NCI-H524 (cell line): ENCODE measurements at places on chromosomes 16 and 17.

DNA sequence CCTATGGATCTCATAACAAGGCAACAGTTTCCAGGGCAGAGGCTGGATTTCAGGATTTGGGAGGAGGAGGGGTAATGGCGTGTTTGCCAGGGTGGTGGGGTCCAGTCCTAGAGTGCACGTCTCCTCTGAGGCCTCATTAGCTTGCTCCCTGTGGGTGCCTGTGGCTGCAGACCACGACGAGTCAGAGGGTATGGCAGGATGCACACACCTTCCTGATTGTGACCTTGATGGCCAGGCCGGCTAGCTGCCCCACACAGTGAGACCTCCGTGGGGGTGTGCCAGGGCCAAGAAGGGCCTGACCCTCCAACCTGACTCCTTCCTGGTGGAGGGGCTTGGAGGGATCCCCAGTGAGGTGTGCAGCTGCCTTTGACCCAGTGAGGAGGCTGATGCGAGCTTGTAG is 4.0 kb upstream of the SMTNL2 start:
- no peak for DNase-seq

GRCh38 chr16:54344646-54345630 is 58.4 kb upstream of the IRX3 start:
- no peak for DNase-seq

DNA sequence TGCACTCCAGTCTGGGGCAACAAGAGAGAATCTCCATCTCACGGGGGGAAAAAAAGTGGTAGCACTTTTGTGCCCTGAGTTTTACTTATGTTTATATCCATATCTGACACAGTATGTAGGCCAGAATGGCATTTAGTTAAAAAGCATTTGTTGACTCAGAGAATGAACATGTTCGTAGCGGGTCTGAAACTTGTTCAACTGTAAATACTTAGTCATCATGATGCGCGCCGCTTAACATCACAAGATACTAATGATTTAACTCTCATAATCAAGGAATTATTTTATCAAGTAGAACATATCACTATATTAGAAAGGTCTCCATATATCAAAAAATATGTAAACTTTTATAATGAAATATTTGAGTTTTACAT is 55.3 kb upstream of the ITGA2B start:
- no peak for DNase-seq

DNA sequence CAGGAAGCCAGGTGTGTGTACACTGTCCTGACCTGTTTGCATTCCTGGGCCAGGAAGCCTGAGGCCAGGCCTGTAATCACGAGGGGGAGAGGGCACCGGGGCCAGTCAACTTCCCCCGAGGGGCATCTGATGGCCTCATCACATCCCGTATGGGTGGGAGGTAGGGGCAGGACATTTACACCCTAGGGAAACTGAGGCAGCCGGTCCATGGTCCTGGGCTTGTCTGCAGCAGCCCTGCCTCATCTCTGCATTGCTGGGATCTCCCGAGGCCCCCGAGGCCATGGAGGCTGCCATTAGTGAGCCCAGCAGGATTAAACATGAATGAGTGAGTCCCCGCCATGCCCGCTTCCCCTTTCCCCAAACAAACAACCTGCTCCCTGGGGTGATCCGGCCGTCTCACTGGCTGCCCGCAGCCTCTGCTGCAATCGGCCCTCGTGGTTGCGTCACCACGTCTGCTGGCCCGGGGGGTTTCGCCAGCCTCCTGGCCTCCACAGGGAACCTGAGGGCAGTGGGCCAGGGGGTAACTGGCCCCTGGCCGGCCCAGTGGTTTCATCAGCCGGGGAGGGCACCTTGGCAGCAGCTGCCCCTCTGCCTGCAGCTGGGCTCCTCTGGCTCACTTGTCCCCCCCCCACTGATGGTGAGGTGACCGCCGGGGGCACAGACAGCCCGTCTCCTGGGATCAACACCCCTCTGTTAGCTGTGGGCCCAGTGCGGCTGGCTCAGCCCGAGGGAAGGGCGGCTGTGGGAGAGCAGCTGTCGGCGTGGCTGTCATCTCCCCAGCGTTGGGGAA is 88.3 kb upstream of the GSE1 start:
- peak; percentile 70 for DNase-seq

- DNase-seq, result no peak
Measured at GRCh38 chr16:908526-909155, 62.1 kb downstream of the LMF1 start.

DNA sequence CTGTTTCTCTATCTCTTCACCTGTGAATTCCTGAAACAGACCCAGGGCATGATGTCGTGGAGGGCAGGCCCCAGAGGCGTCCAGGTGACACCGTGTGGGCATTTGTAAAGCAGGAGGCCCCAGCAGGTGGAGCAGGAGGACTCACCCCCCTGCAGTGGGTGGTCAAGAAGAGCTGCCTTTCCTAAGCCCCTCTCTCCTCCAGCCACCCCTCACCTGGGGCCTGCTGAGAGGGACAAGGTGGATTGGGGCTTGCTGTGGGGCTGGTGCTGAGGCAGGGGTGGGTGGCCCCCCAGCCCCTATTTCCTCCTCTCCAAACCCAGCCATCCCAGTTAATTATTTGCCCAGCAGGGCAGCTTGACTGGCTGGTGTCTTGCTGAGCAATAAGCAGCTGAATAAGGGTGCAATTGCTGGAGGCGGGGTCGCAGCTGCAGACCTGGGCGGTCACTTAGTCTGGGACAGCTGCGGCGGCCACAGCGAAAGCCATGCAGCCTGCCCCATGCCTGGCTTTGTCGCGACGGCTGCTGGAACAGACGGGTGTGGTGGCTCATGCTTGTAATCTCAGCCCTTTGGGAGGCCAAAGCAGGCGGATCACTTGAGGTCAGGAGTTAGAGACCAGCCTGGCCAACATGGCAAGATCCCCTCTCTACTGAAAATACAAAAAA is 56.4 kb downstream of the JPH3 start:
- peak; percentile 61 for DNase-seq

- DNase-seq, result peak; percentile 40
Measured at GRCh38 chr16:56950881-56951771, 10.6 kb upstream of the CETP start.

DNA sequence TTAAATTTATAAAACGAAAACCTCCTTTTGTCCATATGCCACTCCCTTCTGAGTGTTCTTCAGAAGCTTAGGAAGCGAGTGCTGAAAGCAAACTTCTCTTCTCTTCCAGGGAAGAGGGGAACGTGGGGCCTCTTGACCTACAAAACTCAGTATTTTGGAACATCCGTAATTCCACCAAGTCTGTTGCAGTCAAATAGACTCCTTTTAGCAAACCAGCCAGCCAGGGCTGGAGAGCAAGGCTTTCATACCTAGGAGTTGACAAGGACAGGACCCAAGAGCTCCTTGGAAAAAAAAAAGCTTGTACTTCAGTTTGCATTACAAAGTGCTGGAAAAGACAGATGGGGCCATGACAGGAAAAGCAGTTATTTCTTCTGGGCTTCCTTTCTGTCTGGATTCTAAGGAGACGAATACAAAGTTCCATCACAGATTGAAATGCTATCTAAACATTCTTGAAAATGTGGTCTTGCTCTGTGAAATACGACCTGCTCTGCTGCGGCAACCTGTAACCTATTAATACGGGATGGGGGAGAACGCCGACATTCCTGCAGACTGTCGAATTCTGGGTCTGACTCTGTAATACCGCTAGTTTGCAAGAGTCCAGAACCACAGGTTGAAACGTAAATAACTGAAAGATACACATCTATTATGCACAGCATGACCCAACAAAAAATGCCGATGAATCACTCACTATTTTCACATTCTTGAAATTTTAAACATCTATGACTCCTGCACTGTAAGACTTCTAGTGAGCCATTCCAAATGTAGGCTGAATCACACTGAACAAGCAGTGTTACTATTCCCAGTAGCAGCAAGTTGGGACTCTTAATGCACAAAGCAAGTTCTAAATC is 20.6 kb downstream of the VPS53 start:
- no peak for DNase-seq

GRCh38 chr16:8718851-8719680 is 44.6 kb downstream of the ABAT start:
- DNase-seq, result no peak

GRCh38 chr16:13503960-13504635 is 415.9 kb upstream of the ERCC4 start:
- no peak for DNase-seq

- DNase-seq, result no peak
Measured at GRCh38 chr16:64872101-64872500, 249.8 kb downstream of the CDH11 start.

- no peak for DNase-seq
Measured at GRCh38 chr17:8954339-8954738, 11.2 kb downstream of the PIK3R5 start.

DNA sequence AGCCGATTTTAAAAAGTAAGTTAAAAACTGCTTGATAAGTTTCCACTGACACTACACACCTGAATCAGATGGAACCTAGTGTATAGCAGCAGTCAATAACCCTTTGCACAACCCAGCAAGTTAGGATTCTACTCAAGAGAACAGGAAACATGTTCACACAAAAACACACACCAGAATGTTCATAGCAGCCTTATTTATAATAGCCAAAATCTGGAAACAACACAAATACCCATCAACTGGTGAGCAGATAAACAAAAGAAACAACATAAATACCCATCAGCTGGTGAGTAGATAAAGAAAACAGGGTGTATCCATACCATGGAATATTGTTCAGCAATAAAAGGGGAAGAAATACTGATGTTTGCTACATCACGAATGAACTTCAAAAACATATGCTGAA is 2.7 kb upstream of the CDH11 start:
- DNase-seq, result no peak

DNA sequence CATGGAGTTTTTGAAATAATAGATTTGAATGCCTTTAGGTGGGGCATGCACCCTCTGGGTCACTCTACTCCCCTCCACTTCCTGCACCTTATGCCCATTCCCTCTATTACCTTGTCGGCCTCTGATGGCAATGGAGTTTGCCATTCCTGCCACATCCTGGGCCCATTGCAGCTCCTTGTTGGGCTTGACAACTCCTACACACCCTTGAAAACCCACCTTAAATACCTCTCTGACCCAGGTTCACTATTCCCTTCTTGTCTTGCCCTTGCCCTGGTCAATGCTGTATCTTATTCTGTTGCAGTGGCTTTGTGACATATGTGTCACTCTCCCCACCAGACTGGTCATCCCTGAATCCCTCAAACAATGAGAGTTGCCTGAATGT is 2.4 kb downstream of the CCR7 start:
- no peak for DNase-seq

DNA sequence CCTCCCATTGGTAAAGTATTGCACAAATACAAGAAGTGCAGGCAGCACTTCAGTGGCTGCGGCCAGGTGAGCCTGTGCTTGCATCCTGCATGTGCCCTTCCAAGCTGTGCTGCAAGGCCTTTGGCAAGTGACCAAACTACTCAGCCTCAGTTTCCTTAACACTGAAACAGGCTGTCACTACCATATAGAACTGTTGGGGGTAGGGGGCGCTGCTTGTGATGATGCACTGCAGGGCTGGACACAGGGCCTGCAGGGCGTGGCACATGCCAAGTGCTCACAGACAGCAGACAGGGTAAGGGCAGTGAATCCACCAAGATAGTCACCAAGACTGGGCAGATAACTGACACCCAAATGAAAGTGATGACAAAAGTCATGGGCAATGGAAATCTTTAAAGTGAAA is 65.6 kb upstream of the SREBF1 start:
- DNase-seq, result no peak

DNA sequence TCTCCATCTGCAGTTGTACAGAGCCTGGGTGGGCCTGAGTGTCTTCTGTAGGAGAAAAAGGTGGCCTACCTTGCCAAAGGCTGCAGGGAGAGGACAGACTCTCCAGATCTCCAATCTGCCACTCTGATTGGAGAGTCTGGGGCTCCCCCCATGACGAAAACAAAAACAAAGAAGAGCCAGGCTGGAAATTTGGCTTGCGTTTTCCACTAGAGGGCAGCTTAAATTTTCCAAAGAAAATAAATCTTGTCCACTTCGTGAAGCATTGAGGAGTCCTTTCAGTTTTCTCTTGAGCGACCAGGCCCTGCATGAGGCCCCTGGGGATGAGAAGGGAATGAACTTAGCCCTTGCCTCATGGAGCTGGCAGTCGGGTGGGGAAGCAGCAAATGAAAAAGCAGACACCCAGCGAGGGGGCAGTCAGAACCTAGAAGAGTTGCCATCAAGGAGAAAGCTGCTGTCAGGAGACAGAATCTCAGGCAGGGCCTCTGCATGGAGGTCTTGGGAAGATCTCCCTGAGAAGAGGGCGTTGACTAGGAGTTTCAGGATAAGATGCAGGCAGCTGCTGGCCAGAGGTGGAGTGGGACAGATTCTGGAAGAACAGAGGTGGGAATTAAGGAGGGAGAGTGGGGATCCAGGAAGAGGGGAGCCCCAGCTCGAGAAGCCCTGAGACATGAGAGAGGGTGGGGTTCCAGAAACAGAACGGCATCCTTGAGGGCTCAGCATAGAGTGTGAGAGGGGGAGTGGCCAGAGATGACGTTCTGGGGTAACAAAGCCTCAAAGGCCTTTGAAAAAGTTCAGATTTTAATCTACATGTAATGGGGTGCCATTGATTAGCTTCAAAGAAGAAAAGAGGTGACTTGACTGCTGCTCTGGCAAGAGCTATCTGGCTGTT is 8.4 kb upstream of the SHCBP1 start:
- peak; percentile 56 for DNase-seq

- no peak for DNase-seq
Measured at GRCh38 chr17:19370493-19370960, 7.8 kb upstream of the MAPK7 start.

DNA sequence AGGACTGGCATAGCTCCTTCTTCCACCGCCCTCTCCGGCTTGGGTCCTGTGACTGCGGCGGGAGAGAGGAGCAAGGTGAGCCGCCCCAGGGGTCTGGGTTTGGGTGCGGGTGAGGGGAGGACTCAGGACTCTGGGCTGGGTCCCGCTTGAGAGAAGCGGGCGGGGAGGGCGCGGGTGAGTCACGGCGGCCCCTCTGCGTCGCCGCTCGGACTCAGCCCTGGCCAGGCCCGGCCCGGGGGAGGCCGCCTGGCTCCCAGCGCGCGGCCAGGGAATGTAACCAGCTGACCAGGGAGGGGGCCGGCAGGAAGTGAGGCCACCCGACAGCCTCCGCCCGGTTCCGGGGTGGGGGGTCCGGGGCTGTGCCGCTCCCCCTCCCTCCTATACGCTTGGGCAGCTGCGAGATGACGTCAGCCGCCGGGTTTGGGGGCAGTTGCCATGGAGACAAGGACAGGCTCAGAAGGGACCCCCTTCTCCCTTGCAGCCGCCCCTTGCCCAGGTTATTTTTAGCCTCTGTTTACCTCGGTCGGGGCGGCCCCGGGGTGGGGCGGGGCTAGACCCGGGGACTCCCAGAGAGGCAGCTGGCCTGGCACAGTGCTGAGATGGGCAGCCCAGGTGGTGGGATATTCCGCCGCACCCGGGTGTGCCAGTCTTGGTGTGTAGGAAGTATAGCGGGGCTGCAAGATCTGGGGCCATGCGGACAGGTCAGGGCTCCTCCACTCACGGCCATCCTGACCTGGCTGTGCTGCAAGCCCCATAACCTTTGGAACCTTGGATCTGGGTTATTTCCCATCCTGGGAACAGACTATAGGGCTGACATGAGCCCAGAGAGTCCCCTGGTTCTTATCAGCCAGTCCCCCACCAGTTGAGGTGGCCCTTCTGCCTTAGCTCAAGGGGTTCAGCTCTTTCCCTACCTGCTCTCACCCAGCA is 1.6 kb downstream of the RIPOR1 start:
- no peak for DNase-seq
